Stomach (tissue), 19 donors: ENCODE measurements at places on chromosomes 6 and 20.

- H3K4me1 ChIP-seq = peaks cover 51% of the 10 kb centered on the region
- DNase-seq = no peak
- H3K4me3 ChIP-seq = no peak overlapping the region
- no peaks in the 10 kb centered on the region for H3K27me3 ChIP-seq
These were observed 19.1 kb downstream of the ANKS1A start for GRCh38 chr6:34908194-34908593.

DNA sequence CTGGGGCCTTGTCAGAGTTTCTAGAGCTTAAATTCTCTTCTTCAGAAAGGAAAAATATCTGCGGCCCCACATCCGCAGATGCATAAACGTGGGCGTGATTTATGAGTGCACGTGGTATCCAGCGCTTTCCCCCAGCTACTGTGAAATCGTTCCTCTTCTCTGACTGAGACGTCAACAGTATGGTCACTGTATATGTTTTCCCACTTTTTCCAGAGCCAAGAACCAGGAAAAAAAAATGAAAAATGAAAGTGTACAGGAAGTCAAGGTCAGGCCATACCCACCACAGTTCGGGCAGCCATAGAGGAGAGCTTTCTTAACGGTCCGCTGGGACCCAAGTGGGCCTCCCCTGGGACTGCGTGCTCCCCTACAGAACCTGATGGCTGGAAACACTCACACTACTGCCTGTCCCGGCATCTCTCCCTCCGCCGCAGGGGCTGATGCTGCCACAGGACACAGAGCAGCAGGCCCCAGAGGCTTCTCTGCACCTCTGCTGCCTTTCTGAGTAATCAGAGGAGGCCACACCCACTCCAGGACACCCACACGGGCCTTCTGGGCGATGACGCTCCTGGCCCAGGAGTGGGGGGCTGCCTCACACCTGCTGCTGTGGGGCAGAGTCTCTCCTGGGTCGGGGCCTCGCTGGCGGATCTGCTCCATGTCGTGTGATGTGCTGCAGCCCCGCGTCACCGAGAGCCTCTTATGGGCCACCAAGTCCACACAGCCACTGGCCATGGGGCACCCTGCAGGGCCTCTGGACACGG is 16.4 kb upstream of the STX16 start:
- H3K27ac ChIP-seq = no peak overlapping the region
- DNase-seq = no peak
- no peak overlapping the region for H3K4me3 ChIP-seq
- H3K4me1 ChIP-seq = no peaks in the 10 kb centered on the region
- no peaks in the 10 kb centered on the region for H3K27me3 ChIP-seq

DNA sequence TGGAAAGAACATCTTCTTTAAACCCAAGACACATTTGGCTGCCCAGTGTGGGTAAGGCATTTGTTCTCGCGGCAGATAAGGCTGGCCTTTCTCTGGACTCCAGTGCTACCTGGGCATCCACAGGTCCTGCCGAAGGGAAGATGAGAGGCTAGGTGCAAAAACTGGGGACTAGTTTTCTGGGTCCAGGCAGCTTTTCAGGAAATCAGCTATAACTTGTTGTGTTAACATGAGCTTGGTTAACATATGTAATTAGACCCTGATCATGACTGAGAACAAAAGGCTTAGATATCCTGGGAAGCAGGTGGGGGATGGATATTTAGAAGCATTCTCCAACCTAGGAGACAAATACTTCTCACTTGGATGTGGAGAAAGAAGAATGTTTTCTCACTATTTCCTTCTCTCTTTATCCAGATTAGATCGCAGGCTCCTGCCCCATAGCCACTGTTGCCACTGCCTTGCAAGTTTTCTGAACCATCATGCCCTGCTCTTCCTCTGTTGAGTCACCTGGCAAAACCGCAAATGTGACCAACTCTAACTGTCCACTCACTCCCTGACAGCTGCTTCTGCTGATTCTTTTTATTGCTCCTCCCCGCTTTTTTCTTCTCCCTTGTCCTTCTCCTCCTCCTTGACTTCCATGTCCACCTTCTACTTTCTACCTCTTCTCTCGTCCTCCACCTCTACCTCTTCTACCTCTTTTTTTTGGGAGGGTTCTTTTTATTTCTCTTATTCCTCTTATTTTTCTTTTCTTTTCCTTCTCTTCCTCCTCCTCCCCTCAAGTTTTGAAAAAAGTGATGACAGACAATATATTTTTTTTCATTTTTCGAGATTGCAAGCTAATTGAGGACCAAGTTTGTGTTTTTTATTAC is 258.1 kb downstream of the UTRN start:
- H3K36me3 ChIP-seq = peaks cover 94% of the 10 kb centered on the region
- no peaks in the 10 kb centered on the region for H3K4me1 ChIP-seq
- no peak for DNase-seq
- no peak overlapping the region for H3K27ac ChIP-seq
- H3K4me3 ChIP-seq = no peak overlapping the region

DNA sequence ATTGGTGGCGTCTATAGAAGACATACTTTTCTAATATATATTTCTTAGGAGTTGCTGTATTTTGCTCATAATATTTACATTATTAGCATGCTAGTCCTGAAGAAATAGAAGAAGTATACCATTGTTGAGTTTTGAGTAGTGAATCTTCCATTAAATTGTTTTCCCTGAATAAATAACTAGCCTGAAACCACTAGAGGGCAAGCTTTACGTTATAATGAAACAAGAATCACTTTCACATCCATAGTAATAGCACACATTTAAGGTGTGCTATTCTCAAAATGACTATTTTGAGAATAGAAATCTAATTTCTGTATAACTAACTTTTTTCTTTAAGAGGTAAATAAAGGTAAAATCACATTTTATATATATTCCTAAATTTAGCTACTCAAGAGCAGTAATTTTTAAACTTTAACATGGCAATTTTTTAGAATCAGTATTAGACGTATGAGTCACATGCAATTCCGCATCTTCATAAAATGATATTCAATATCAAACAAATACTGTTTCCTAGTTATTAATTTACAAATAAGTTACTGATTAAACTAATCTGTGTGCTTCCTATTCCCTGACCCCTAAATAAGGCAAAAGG is 213.2 kb upstream of the MANEA start:
- no peaks in the 10 kb centered on the region for H3K27me3 ChIP-seq
- H3K4me3 ChIP-seq = no peak overlapping the region
- no peak overlapping the region for H3K27ac ChIP-seq
- H3K4me1 ChIP-seq = no peaks in the 10 kb centered on the region
- no peaks in the 10 kb centered on the region for H3K36me3 ChIP-seq

GRCh38 chr6:163248051-163248450 is 166.5 kb upstream of the QKI start:
- H3K4me1 ChIP-seq = no peaks in the 10 kb centered on the region
- no peak overlapping the region for H3K4me3 ChIP-seq
- DNase-seq = no peak
- H3K36me3 ChIP-seq = no peaks in the 10 kb centered on the region
- H3K27me3 ChIP-seq = no peaks in the 10 kb centered on the region
- no peak overlapping the region for H3K27ac ChIP-seq

DNA sequence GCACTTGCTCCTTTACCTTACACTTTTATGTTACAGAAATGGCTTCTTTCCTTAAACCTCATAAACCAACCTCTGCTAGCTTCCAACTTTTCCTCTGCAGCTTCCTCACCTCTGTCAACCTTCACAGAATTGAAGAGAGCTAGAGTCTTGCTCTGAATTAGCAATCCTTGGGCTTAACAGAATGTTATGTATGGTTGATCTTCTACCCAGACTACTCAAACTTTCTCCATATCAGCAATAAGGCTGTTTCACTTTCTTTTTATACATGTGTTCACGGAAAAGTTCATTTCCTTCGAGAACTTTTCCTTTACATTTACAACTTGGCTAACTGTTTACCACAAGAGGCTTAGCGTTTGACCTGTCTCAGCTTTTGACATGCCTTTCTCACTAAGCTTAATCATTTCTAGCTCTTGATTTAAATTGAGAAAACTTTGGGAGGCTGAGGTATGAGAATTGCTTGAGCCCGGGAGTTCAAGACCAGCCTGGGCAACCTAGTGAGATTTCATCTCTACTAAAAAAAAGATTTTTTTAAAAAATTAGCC is 207.3 kb downstream of the BMP7 start:
- no peak overlapping the region for H3K4me3 ChIP-seq
- no peaks in the 10 kb centered on the region for H3K4me1 ChIP-seq
- DNase-seq = no peak
- H3K36me3 ChIP-seq = no peaks in the 10 kb centered on the region

DNA sequence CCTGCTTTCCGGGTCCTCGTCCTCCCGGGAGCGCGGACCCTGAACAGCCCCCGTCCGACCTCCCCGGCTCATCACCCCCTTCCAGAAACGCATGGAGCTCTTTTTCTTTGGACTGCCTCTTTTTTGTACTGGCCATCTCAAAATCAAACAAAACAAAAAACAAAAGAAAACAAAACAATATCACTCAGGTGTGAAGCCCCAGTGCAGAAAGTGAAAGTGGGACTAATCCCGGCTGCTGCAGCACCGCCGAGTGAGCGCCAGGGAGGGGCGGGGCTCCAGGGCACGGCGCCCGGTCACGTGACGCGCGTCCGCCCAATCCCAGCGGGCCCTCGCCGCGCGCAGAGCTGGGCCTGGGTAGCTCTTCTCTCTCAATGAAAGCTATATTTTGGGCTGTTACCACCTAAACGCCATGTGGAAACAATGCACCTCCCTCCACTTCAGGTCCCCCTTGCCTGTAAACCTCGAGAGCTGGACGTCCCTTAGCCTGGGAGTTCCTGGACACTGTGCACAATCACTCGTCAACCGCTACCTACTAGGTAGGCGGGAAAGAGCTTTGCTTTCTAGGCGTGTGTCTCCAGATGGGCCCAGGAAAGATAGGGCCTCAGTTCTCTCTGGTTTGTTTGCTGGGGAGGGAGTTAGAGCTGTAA is 93.7 kb upstream of the PRDM1 start:
- H3K4me1 ChIP-seq = peaks cover 42% of the 10 kb centered on the region
- peak overlapping the region; percentile 54 for H3K4me3 ChIP-seq
- no peaks in the 10 kb centered on the region for H3K36me3 ChIP-seq
- peak; percentile 96 for DNase-seq

DNA sequence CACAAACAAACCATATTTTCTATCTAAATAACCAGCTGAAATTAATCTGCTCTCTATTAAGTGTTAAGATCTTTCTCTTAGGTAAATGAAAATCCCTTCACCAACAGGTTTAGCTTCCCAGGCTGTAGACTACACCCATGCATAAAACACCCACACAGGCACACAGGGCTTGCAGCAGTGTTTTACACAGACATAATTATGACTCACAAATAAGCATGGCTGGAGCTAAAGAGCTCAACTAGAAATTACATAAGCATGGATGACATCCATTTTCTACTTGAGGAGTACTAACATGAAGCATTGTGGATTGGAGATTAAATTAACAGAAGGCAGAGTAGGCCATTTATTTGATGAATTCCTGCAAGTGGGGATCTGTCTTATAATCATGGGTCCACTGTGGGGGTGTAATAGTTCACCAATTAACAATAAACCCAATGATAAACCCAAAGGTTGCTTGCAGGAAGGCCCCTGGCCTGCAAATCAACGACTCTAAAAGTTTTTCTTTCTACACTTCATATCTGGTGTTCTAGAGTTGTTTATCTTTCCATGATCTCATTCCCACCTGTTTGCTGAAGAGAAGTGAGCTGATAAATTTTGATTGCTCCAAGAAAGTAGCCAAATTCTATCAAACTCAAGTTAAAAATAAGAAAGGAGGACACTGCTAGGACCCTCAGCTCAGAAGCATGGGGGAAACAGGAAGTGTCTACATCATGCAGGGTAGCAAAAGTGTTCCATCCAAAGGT is 33.8 kb upstream of the E2F3 start:
- no peak for DNase-seq
- H3K27ac ChIP-seq = no peak overlapping the region
- H3K36me3 ChIP-seq = no peaks in the 10 kb centered on the region

GRCh38 chr6:170437719-170438401 is 115.2 kb downstream of the PSMB1 start:
- H3K27ac ChIP-seq = peak overlapping the region; percentile 53
- H3K4me3 ChIP-seq = peak overlapping the region; percentile 32
- peaks cover 17% of the 10 kb centered on the region for H3K4me1 ChIP-seq

GRCh38 chr6:160142115-160142715 is 20.6 kb downstream of the SLC22A1 start:
- peaks cover 31% of the 10 kb centered on the region for H3K4me1 ChIP-seq
- H3K36me3 ChIP-seq = no peaks in the 10 kb centered on the region
- no peak for DNase-seq

GRCh38 chr6:129022011-129022553 is 139.1 kb downstream of the LAMA2 start:
- no peak overlapping the region for H3K4me3 ChIP-seq
- no peaks in the 10 kb centered on the region for H3K36me3 ChIP-seq
- no peak for DNase-seq

DNA sequence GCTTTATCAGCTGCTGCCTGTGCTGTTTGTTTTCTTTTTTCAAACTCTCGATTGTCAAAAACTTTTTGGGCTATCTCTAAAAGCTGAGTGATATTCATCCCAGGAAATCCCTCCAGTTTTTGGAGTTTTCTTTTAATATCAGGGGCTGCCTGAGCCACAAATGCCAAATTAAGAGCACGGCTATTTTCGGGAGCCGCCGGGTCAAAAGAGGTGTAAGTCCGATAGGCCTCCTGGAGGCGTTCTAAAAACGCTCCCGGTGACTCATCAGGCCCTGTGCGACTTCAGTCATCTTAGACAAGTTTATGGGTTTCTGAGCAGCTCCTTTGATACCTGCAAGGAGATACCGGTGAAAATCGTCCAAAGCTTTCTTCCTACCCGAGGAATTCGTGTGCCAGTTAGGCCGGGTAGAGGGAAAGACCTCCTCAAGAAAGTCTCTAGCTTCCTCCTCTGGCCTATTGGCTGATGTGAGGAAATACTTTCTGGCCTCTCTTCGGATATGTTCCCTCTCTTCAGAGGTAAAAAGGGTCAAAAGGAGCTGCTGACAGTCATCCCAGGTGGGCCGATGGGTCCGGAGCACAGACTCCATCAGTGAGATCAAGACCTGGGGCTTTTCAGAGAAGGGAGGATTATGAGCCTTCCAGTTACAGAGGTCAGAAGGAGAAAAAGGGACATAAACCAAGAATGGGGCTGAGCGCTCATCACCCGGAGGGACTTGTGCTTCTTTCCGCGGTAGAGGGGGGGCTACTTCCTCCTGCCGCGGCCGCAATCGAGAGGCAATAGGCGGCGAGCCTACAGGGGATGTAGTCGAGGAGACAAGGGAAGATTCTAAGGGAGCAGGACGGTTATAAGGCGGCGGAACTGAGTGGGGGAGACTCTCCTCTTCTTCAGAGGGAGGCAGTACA is 151.1 kb downstream of the TRIM27 start:
- DNase-seq = no peak
- no peak overlapping the region for H3K27ac ChIP-seq
- no peaks in the 10 kb centered on the region for H3K36me3 ChIP-seq

- H3K4me3 ChIP-seq = no peak overlapping the region
- H3K27ac ChIP-seq = no peak overlapping the region
- H3K4me1 ChIP-seq = no peaks in the 10 kb centered on the region
- no peaks in the 10 kb centered on the region for H3K36me3 ChIP-seq
- DNase-seq = no peak
- no peaks in the 10 kb centered on the region for H3K27me3 ChIP-seq
These were observed 121.8 kb downstream of the COL9A1 start for GRCh38 chr6:70180901-70181599.

DNA sequence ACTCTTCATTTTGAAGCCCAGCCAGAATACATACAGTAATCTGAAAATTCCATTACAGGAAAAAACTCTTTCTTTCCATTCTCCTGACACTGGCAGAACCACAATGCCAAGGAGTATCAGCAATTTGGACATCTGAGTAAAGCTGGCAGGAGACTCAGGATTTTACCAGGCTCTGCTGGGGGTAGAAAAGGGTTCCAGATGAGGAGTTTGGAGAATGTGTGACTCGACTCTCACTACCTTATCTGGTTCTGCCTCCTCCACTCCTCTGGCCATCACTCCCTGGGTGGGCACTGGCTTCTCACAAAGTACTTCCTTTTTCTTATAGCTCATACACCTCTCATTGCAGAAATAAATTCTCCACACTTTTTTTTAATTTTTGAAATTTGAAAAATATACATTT is 10.6 kb upstream of the WFDC8 start:
- no peaks in the 10 kb centered on the region for H3K36me3 ChIP-seq
- no peak overlapping the region for H3K4me3 ChIP-seq
- H3K27me3 ChIP-seq = no peaks in the 10 kb centered on the region
- no peak overlapping the region for H3K27ac ChIP-seq
